SK-N-DZ (cell line): ENCODE measurements at places on chromosomes 1 and 21.
A peak's percentile ranks its signal among the peaks of the same experiment; 100 is the strongest.

GRCh38 chr1:39282537-39283216 is 78.2 kb downstream of the MACF1 start:
- no peak for DNase-seq

DNA sequence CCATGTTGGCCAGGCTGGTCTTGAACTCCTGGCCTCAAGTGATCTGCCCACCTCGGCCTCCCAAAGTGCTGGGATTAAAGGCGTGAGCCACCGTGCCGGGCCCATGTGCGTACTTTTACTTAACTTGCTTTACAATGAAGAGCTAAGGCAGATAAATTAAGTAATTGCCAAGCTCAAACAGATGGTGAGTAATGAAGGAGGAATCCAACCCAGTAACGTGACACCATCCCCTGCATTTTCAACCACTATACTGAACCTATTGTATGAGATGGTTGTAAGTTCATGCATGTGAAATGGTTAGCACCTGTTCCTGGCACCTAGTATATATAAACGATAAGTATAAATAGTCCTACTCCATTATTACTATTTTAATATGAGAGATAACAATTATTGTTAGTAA is 588.0 kb upstream of the BEND5 start:
- DNase-seq: no peak

DNA sequence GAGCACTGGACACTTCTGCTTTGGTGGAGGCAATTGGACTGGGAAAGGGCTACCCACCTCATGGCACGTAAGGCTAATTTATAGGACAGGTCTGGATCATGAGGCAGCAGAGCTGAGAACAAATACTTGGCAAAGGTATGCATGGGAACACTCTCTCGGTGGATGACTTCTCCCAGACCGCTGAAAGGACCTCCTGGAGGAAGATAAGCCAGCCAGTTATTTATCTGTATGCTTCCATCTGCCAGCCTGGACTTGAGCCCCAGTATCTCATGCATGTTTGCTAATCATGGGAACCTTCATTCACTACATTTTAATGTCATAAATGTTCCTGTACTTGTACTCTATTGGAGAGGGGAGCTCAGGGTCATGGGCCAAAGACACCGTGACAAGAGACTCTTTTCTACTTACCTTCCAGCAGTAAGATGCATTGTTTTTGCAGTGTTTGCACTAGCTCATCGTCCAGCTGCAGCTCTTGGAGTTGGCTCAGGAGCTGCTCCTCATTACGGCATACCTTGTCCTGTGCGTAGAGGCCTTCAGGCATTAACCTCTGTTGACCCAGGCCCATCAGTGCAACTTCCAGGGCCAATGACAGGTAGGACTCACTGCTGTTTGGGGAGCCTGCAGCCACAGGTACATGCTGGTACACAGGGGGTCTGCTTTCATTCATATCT is 23.7 kb downstream of the UROD start:
- no peak for DNase-seq

GRCh38 chr21:16572032-16572431 is 842.2 kb downstream of the USP25 start:
- no peak for DNase-seq

GRCh38 chr1:75079538-75080290 is 54.5 kb upstream of the LHX8 start:
- peak; percentile 57 for DNase-seq

DNA sequence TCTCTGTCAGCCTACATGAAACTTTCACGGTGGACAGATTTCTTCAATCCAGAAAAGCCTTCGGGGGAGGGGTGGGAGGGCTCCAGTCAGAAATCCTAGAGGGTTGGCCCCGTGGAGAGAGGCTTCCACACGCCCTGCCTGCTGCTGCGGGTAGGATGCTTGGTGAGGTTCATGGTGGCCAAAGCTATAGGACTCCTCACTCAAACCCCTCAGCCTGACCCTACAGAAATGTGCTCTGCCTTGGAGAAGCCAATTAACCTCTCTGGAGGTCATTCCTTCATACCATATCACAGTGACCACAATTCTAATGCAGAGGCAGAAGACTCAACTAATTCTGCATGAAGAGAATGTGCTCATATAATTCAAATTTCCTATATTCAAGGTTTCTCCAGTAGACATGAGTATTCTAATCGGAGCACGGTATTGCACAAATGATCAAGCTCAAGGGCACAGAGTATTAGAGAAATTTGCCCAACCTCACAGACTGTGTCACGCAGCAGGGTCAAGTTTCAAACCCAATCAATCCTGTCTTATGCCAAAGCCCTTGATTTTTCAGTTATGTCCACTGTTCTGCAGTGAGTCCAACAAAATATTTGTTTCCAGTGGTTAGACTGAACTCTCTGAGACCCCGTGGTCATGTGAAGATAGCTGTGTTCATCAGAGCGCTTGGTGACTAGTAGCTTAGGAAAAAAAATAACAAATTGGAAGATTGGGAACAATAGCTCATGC is 104.8 kb downstream of the TOMM20 start:
- DNase-seq: no peak

DNA sequence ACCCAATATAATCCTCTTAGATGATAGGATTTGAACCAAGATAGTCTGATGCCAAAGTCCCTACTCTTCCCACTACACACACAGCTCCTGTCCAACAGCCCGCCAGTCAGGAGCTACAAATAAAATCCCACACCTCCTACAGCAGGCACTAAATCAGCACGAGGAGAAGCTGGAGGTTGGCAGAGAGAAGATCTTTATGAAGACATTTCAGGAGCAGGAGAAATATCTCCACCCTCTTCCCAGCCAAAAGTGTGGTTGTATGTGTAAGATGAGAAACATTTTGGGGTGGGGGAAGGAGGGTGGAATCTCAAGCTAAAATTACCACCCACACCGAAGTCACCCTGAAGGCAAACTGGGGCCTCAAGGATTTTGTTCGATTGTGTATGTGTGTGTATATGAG is 54.5 kb downstream of the PLXNA2 start:
- no peak for DNase-seq
